Cardiac fibroblast (primary cell): ENCODE measurements at places on chromosomes 5 and 9.
A peak's percentile ranks its signal among the peaks of the same experiment; 100 is the strongest.

- peak; percentile 28 for DNase-seq
These were observed 66.9 kb downstream of the ENTREP1 start for GRCh38 chr9:69391946-69392345.

- DNase-seq, result peak; percentile 42
These were observed 80.6 kb downstream of the FBXO4 start for GRCh38 chr5:42005561-42006153.

DNA sequence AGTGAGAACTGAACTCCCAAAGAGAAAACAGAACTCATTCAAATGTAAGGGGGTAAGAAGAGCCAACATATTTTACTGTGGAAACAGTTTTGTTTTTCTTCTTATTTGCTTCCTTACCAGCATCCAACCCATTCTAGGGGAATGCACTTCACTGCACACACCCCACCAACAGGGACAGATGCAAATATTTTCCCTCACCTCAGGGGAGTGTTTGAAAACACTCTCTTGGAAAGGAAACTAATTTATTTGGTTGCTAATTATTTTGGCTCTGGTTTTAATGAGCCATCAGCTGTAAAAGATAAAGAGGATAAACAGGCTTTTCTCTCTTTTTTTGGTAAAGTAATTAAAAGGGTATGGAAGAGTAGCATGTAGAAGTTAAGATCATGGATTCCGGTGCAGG lies 413.4 kb downstream of the MAN2A1 start:
- no peak for DNase-seq

- DNase-seq, result no peak
These were observed 285.3 kb downstream of the NR3C1 start for GRCh38 chr5:143118222-143118621.

DNA sequence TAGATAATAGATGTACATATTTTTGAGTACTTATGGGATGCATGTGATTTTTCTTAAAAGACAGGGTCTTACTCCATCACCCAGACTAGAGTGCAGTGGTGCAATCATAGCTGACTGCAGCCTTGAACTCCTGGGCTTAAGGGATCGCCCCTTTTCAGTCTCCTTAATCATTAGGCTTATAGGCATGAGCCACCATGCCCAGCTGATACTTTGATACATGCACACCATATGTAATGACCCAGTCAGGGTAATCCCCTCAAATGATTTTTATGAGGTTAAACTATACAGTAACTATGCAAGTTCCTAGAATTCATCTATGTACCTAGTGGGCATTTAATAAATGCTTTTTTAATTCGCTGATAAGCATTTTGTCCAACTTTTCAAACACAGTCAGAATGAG lies 292.3 kb downstream of the DTWD2 start:
- no peak for DNase-seq

GRCh38 chr5:178273665-178274541 lies 41.3 kb upstream of the PHYKPL start:
- DNase-seq, result peak; percentile 18

DNA sequence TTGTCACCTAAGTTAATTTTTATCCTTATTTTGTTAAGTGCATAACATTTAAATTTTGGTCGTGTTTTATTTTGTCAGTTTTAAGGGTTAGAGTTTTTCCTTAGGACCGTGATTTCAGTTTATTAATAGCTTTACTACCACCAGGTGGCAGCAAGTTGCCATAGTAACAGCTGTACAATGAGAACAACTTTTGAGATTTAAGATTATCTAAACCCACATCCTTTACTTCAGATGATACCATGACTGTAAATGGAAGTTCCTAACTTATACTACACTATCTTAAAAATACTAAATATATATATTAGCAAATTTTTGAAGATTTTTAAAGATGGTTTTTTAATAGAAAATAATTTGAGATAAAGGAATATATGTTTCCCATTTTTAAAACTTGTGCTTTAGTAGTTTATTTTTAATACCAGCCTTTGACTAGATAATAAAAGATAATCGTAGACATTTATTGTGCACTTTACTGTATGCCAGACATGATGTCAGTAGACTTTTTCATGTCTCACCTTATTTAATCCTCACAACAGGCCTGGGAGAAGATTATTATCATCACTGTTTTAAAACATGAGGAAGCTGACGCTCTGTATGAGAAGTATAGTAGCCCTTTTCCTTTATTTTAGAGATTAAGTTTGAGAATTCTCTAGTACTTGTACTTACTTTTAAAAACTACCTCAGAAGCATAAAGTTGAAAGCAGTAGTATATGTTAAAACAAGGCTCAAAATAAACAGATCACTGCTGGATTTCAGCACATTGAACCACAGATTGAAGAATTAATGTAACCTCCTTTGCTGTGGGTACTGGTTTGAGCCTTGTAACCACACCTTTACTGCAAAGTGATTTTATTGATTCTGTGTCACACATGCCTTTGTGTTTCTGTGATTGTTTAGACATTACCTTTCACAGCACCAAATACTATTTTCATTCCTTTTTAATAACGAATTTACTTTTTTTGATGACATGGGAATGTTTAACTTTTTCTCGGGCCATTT lies 27.5 kb downstream of the SREK1 start:
- peak; percentile 75 for DNase-seq

- DNase-seq, result no peak
These were observed 251.6 kb downstream of the KIAA0825 start for GRCh38 chr5:94366811-94367210.

DNA sequence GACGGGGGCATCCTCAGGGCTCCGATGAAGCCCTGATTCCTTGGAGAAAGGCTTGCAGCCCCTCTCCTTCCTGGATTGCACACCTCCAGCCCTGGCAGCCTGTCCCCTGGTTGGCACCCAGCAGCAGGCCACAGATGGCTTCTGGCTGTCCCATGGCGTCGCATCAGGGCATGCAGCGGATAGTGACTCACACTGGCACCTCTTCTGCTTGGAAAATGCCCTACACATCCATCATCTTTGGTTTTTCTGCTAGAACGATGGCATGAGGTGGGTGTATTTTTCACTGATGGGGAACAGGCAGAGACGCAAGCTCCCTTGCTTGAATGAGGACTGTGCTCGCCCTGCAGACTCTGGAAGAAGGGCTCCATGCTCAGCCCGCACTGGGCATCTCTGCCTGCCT lies 23.2 kb upstream of the IER5L start:
- no peak for DNase-seq
